Activated T-helper 1 cell treated with Interleukin-2 at 50 U/mL for 16 hours (primary cell): ENCODE measurements at places on chromosomes 6 and 20.

GRCh38 chr6:132101535-132101934, 150.4 kb upstream of the CCN2 start:
- DNase-seq = no peak

DNA sequence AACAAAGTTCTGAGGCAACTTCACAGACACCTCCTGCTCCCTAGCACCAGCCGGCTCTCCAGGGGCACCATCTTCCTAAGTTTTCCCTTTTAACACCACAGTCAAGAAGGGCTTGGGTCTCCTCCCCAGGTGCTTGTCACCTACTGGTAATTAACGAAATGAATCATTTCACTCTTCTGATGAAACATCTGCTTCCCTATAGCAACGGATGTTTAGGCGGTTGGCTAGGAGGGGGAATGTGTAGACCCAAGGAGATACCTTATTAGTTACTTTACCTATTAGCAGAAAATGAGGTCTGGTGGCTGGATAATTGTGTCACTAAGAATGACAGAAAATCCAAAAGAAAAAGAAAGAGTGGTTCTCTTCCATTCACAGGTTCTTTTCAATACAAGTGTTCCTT, 46.3 kb upstream of the FABP7 start:
- DNase-seq = no peak

GRCh38 chr20:56522311-56522710, 2.2 kb upstream of the FAM209A start:
- no peak for DNase-seq

DNA sequence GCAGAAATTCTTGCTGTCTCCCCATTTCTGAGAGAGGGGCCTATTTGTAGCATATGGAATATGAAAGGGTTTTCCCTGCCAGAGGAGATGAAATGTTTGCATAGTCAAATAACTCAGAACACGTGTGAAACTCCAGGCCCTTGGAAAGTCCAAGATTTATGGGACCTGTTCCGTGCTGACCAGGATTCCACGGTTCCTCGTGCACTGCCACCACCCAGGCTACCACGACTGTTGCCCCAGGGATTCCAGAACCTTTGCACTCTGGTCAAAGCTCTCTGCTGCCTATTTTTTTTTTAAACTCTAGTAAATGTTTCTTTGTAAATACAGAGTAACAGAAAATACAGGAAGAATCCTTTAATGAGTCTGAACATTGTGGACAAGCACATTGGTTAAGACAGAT, 35.0 kb downstream of the MYLK4 start:
- no peak for DNase-seq

DNA sequence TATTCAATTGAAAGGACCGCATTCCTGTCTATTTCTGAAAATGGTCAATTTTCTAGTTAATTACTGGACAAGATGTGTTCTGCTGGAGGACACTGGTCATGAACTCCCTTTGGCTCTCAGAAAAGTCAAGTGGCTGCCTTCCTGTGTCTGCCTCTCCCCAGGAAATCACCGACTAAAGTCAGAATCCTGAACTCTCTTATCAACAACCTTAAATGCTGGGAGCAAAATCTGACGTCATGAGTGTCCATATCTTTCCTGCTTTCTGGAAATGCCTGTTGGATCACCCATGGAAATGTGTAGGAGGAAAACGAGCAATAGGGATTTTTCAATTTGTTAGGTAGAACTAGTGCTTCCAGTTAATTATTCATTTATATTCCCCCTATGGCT, 53.5 kb upstream of the PLCB1 start:
- DNase-seq = no peak

DNA sequence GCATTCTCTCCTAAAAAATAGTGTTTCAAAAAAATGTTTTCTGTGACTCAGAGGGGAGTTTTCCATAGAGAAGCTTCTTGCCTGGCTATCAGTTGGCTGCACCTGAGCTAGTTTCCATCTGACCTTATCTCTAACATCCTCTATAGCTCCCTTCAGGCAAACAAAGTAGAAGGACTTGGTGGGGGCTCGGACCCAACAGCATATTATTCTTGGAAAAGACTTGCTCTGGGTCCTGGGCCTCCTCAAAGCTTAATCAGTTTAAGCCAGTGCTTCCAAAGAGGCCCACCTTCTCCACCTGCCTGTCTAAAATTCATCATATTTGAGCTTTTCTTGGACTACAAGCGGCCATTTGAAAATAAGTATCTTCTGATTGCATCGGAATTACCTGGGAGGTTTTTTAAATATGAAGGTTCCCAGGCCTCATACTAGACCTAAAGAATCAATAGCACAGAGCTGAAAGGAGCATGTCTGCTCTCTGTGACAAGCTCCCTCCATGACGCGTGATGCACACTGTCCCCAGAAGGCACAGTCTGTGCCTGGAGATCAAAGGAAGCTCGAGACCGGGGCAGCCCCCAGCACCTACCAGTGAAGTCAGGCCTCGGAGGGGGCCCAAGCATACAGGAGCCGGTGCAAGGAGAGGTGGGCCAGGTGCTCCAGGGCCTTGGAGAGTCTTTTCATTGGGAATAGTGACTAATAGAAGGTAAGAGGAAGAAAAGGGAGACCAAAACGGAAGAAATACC, 80.6 kb upstream of the HIVEP1 start:
- DNase-seq = no peak

- no peak for DNase-seq
These were observed 77.8 kb downstream of the BACH2 start for GRCh38 chr6:90218959-90219208.

DNA sequence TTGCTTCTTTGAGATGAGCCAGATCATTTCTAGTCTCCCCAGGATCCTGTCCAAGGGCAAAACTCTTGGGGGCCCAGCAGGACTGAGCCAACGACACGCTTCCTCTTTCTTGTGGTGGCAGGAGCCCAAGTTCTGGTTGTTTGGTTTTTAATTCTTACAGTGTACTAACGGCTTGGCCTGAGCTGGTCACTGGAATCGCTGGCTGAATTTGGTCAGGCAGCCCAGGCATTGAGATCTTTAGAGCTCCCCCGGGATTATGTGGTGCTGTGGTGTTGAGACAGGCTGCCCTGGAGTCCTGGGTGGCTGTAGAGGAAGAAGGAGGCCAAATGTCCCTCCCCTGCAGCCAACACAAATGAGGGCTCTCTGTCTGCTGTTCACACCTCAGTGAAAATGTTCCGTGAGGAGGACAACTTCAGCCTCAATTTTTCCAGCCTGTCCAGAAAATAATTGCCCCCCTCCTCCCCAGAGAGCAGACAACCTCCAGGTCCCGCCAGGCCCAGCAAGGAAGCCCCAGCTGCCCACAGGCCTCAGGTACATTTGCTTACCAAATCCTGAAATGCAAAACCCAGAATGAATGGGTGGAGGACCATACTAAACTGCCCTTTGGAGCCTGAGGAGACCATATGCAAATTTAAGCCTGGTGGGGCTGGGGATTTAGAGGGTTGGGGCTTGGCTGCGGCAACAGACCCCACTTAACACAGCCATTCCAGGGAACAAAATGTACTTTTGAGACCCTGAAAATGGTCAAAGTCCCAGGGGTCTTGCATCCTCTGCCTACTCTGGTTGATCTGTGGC, 23.6 kb downstream of the BNIP5 start:
- DNase-seq = no peak

DNA sequence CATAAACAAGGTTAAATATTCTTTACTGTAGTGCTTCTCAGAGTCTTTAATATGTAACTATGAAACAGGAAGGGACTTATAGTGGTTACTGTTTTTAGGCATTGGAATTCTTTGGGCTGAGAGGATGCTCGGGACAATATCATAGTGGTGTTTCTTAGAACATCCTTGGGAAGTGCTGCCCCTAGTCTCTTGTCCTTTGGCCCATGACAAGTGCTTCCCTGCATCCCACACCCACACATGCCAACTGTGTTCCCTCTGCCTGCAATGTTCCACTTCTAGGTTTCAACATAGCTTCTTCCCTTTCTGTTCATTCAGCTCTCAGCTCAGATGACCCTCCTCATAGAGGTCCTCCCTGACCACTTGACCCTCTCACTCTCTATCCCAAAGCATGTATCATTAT, 37.6 kb downstream of the CFAP61 start:
- no peak for DNase-seq

GRCh38 chr6:156102129-156102528, 646.5 kb upstream of the NOX3 start:
- no peak for DNase-seq

- DNase-seq = no peak
These were observed 3.6 kb downstream of the PARD6B start for GRCh38 chr20:50734730-50735679.

- no peak for DNase-seq
These were observed 139.2 kb upstream of the SASH1 start for GRCh38 chr6:148203281-148203925.

GRCh38 chr6:74971633-74972032, 234.2 kb downstream of the COL12A1 start:
- no peak for DNase-seq

DNA sequence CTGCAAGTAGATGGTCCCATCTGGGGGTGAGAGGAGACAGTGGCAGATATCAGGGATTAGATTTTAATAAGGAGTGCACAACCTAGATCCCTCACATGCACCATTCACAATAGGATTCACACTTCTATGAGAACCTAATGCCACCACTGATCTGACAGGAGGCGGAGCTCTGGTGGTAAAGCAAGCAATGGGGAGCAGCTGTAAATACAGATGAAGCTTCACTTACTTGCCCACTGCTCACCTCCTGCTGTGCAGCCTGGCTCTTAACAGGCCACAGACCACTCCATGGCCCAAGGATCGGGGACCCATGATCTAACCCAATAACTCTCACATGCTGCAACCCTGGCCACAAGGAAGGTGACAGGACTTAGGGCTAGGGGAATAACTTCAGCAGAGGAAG, 75.4 kb downstream of the ZNF133 start:
- DNase-seq = no peak

DNA sequence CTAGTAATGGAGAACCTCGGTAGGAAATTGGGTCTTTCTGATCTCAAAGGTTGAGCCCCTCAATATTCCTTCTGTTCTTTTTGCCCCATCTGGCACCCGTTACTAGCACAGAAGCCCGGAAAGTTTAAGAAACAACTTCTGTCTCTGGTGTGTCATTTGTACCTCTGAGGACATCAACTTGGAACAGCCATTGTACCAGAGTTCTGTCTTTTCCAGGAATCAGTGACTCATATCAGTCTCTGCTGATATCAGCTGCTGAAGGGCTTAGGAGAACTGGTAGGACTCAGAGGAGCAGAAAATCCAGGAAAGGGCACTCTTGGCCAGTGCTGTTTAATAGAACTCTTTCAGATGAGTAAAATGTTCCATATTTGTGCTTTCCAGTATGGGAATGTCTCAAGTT, 78.3 kb upstream of the CHD6 start:
- DNase-seq = no peak

GRCh38 chr6:29810371-29810770, 17.3 kb upstream of the HLA-G start:
- no peak for DNase-seq

- DNase-seq = no peak
These were observed 351.2 kb downstream of the CDC5L start for GRCh38 chr6:44738601-44739146.

GRCh38 chr6:163195721-163196691, 218.5 kb upstream of the QKI start:
- no peak for DNase-seq

- DNase-seq = no peak
These were observed 18.1 kb upstream of the SAMHD1 start for GRCh38 chr20:36969478-36970186.

GRCh38 chr6:31142361-31142761, 3.5 kb upstream of the PSORS1C2 start:
- DNase-seq = no peak

- DNase-seq = no peak
These were observed 15.1 kb upstream of the RIPK1 start for GRCh38 chr6:3053231-3053508.

DNA sequence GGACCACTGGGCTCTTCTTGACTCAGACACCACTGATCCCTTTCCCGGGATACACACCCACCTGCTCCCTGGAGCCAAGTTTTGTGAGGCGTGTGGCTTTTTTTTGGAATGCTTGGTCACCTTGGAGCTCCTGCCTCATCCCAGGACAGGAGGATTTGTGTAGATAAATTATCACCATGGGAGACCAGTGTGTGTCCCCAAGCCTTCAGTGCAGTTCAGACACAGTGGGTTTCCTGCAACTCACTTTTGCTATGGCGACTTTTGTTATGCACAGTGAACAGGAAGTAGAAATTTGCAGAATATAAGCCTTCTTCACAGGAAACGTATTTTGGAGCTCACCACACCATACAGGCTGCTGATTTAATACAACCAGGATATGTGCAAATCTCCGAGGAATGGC, 357.4 kb downstream of the PAX1 start:
- no peak for DNase-seq

GRCh38 chr6:136742125-136742524, 50.2 kb downstream of the MAP3K5 start:
- no peak for DNase-seq

GRCh38 chr20:64234291-64234791, 21.2 kb upstream of the PCMTD2 start:
- no peak for DNase-seq

DNA sequence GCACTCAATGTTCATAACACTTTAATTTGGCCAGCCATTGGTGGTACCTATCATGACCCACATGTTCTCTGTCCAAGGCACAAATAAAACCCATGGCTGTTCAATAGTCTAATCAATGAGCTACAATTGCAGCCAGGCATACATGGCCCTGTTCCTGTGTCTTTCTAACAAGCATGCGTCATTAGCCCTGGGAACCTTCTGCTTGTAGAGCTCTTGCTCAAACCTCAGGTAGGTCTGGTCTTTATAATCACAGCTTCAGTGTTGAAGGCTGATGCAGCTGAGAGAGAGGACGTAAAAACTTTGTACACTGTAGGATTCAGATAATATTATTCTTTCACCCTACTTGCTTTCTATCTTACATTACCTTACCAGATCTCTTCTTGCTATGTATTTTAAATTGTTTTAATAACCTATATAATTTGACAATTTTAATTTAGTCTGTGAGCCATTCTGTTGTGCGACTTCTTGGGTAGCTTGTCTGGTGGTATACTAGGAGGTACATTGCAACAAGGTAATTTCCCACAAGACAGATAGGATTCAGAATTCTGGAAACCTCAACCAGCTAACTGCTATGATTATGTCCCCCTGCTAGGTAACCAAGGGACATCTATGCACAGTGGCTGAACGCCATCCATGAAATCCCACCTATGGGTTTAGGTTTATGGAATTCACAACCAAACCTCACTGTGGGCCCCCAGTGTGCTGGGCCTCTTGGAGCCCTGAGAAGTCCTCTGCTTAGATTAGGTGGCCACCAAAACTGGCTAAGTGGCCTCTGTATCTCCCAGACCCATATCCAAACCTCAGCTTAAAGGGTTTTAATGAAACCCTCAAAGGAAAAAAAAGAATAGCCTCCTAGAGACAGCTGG, 55.4 kb upstream of the RIPOR2 start:
- DNase-seq = no peak
